ENCODE measurements at places on chromosomes 4 and X. TPM values are rescaled to one million over a fixed set of nuclear protein-coding genes. Genes with fewer than 3 reads are reported as not detected.

DNA sequence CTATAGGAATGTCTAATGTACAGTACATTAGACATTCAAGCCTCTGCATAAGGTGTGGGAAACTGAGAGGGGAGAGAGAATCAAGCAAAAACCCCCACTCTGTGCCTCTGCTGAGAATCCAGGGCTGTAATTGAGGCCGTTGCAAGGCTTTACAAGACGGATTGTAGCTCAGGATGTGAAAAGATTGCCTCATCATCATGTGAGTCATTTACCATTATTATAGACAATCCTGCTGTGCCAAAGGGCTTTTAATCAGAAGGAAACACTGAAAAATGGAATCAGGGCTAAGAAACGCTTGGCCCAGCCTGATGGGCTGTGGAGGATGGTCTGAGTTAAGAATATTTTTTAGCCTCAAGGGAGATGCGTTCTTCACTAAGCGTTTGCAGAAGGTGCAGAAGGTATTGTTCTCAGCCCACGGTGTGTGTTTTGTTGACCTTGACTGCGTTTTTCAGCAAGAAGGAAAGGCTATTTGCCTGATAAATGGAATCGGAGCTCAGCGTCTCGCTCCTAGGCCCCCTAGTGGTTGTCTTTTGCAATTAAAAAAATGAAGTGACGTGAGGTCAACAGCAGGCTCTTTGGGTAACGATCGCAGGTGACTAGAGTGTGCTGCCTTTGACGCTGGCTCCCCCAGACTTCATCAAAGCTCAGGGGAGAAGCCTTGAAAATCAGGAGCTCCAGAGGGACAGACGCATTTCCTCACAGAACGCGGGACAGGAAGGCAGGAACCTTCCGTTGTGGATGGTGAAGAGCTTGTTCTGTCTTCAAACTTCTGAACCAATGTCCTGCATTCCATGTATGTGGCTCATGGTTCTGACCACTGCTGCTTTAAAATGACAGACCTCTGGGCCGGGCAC lies 18.1 kb upstream of the CHRNA9 start:
- DNase-seq = peak; percentile 89

DNA sequence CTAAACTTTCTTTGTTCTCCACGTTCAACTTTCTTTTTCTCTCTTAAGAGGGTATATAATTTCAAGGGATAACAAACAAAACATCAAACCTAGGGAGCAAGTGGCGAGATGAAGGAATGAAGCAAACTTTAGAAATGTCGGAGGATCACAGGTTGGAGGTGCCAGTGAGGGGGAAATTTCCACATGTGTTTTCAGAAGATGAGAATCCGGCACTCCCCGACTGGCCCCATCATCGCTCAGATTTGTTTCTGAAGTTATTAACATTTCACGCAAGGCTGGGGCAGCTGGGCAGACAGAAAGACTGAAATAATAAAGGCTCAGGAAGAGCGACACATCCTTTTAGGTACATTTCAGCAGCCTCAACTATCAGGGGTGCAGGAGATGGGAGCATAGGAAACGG lies 134.9 kb downstream of the SMIM20 start:
- no peak for DNase-seq

- DNase-seq = peak; percentile 24
Measured at GRCh38 chr4:140641105-140641555, 72.4 kb upstream of the UCP1 start.

- peak; percentile 73 for DNase-seq
Measured at GRCh38 chr4:26197018-26197779, 123.6 kb upstream of the RBPJ start.

GRCh38 chr4:11232015-11232414 lies 196.7 kb downstream of the HS3ST1 start:
- peak; percentile 74 for DNase-seq

GRCh38 chrX:3516051-3516541 lies 169.6 kb upstream of the MXRA5 start:
- DNase-seq = no peak

The NUDT10 gene
- total RNA-seq = not detected

The SPACA5 gene
- total RNA-seq = not detected

The PPBP gene
- not detected for total RNA-seq

Data from HT-29 (cell line).